ENCODE measurements at places on chromosomes 3 and 15. TPM values are rescaled to one million over a fixed set of nuclear protein-coding genes. Genes with fewer than 3 reads are reported as not detected.

The CCDC39 gene
- not detected for total RNA-seq

The DNAH1 gene
- total RNA-seq = 19.3 TPM

The VPS33B gene
- total RNA-seq = 25.6 TPM

The SLC27A2 gene
- total RNA-seq = 47.9 TPM

The MESP1 gene
- 0.95 TPM for total RNA-seq

The RTP1 gene
- not detected for total RNA-seq

The SLC38A3 gene
- not detected for total RNA-seq

The BNIP2 gene
- 135 TPM for total RNA-seq

The GNB5 gene
- total RNA-seq = 120 TPM

The PP2D1 gene
- total RNA-seq = not detected

The CCDC13 gene
- total RNA-seq = 4.2 TPM
